Stimulated activated CD8-positive, alpha-beta memory T cell treated with anti-CD3 and anti-CD28 coated beads, Interleukin-4, amount 100 ng/mL, for 1 hour (primary cell): ENCODE measurements at places on chromosomes 7 and 10.

DNA sequence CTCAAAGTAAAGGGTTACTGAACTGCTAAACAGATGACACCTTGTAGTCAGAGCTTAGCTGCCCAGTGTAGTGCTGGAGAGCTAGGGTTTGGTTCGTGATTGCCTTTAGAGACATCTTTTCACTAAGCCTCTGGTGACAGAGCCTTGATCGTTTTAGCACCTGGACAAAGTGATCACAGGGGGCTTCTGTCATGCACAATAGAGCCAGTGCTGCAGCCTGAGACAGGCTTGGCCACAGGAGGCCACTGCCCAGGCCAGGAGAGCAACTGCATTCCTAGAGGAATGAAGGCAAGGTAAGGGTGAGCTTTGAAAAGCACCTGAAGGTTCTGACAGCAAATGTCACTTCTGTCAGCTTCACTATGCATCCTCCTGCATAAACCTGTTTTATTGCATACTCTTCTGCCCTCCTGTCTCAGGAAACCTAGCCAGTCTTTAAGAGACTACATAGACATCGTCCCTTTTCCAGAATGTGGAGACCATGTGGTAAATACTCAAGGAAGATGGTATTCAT, 122.9 kb downstream of the NPY start:
- DNase-seq = no peak

GRCh38 chr7:117285826-117286225, 37.0 kb downstream of the WNT2 start:
- no peak for DNase-seq

- DNase-seq = no peak
Observed at GRCh38 chr10:85979598-85979997, 387.0 kb downstream of the GRID1 start.

- DNase-seq = no peak
Observed at GRCh38 chr7:77827999-77828398, 29.4 kb downstream of the PHTF2 start.

DNA sequence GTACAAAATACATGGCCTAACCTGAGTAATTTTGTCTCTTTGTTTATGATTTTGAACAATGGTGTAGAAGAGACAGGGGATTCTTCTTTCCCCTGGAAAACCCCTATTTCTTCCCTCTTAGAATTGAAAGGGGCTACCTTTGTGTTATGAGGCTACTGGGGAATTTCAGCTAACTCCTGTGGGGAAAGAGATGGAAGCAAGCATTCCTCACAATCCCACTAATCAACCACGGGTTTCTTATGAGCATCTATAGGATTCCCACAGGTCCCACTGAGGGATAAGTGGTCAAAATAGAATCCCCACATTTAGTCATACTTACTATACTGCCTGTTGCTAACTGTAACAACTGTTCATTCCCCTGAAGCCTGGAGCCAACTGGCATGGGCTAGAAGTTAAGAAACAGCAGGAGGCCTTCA, 32.2 kb upstream of the ITGB8 start:
- no peak for DNase-seq

DNA sequence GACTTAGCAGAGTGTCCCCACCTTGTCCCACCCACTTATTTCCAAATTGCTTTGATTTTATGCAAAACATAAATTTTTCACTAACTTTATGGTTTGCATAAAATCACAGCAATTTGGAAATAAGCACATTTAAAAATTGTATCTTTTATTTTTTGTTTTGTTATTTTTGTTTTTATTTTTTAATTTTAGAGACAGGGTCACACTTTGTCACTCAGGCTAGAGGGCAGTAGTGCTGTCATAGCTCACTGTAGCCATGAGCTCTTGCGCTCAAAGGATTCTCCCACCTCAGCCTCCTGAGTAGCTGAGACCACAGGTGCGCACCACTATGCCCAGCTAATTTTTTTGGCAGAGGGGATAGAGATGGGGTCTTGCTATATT, 43.2 kb downstream of the APBB1IP start:
- no peak for DNase-seq

- DNase-seq = no peak
Observed at GRCh38 chr10:120969219-120969645, 118.1 kb downstream of the WDR11 start.

GRCh38 chr10:91422915-91423314, 12.8 kb downstream of the HECTD2 start:
- no peak for DNase-seq

GRCh38 chr7:81573128-81573527, 196.7 kb downstream of the HGF start:
- no peak for DNase-seq

- peak; percentile 33 for DNase-seq
Observed at GRCh38 chr10:112140110-112140970, 43.2 kb downstream of the GPAM start.

DNA sequence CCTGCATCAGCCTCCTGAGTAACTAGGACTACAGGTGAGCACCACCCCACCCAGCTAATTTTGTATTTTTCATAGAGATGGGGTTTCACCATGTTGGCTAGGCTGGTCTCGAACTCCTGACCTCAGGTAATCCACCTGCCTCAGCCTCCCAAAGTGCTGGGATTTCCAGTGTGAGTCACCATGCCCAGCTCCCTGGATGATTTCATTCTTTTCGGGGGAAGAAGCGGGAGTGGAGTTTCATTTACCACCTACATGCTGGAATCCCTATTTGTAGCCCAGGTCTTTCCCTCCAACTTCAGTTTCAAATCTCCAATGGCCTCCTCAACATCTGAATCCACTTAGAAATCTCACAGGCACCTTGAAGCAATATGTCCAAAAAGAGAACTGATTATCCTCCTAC, 2.9 kb upstream of the BTRC start:
- no peak for DNase-seq

DNA sequence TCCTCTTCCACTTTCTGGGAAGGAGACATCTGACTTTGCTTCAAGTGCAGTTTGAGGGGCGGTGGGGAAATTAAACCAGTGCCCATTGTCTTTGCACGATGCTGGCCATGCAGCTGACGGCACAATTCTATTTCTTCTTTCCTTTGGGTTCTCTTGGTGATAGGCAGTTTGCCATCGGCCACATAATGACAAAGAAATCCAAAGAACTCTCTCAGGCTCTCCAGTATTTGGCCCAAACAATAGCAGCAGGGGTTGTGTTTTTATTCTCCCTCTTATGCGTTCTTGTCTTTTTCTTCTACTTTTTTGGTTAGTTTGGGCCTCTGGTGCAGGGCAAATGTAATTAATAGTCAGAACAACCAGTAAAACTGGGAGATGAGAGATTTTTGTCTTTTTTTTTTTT, 147.0 kb downstream of the EMX2 start:
- no peak for DNase-seq

- peak; percentile 79 for DNase-seq
Observed at GRCh38 chr7:140176811-140177702, at the start of gene KDM7A. Gene KDM7A (minus strand): TSS chr7:140176983. CDS start chr7:140176937, 46 bp downstream.

DNA sequence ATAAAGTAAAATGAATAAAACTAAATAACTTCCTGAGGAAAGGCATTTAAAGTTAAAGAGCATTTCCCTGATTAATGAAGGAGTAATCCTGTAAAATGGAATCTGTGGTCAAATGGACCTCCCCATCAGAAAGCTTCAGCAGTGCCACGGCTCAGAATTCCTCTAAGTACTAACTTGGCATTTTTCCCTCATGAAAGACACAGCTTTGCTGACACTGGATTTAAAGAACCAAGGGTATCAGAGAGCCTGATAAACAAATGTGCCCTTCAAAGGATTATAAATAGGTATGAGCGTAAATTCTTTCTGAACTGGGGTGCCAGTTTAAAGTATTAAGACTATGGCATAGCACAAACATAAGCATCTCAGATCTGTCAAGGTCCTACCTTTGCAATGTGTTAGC, 24.2 kb upstream of the RNF148 start:
- DNase-seq = no peak

- no peak for DNase-seq
Observed at GRCh38 chr7:25485026-25485425, 256.7 kb upstream of the NPVF start.

GRCh38 chr10:66819691-66820090, 106.1 kb upstream of the LRRTM3 start:
- no peak for DNase-seq

- no peak for DNase-seq
Observed at GRCh38 chr10:101833466-101833865, 10.1 kb downstream of the KCNIP2 start.

DNA sequence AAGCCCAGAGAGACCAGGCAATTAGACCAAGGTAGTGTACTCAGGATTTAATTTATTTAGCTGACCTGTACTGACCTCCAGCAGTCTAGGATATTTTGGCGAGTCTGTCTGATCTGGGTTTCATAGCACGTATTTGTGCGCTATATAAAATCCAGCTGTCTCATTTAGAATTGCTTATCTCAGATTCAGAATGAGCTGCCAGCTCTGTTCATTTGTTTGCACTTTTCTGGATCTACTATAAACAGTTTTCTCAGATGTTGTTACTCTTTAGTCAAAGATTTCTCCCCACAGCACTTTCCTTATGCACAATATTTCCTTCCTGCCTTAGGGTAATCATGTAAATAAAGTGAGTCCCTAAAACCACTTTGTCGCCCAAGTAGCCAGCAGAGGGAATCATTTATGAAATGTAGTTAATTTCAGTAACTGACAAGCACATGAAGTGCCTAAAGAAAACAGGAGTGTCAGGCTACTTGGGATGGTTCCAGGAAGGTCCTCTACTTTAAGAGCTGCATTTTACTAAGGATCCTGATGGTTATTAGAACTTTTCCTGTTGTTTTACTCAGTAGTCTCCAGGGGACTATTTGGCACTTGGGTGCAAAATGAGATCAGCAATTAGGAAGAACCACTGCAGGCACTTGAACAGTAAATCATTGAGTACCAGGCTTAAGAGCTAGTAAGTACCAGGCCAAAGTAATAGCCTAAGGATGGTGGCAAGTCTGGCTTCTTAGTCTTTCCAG, 226.4 kb downstream of the TWIST1 start:
- no peak for DNase-seq

- no peak for DNase-seq
Observed at GRCh38 chr7:5661942-5662341, 119.5 kb downstream of the RNF216 start.

DNA sequence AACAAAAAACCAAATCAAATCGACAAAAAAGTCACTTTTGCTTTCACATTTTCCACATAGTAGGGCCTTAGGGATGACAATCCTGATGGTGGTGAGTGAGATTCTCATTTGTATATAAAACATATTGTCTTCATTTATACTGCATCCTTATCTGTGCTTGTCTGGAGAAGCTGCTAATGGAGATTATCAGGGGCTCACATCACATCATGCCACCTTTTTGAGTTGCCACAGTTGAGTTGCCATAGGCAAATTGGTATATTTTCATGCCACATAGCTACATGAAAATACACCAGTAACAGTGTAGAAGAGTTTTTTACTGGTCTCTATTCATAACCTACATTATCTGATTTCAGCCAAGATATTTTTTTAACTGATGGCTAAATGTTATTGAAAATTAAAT, 85.3 kb downstream of the CNTNAP2 start:
- DNase-seq = no peak

DNA sequence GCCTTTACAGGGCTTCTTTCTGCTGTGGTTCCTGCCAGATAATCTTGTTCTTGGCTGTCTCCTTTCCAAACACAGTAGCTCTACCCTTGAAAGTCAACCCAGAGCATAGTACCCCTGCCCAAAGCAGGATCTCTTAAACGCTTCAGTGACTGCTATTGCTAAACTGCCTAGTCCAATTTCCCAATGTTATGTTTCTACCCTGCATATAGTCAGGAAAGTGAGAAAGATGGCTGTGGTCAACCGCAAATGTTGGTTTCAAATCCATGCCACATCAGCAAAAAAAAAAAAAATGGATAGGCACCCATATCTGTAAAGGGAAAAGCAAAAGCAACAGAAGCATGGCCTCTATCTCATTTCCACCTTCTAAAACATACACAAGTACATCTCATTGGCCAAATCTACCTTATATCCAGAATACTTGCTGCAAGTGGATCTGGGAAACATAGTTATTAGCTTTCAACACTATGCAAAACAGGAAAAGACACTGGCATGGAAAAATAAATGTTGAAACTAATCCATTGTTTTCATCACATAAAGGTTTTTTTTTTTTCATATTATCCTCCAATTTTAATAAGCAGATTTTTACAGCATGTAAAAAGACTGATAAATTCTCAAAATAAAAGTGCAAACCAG, 59.8 kb downstream of the DNAJC1 start:
- no peak for DNase-seq

DNA sequence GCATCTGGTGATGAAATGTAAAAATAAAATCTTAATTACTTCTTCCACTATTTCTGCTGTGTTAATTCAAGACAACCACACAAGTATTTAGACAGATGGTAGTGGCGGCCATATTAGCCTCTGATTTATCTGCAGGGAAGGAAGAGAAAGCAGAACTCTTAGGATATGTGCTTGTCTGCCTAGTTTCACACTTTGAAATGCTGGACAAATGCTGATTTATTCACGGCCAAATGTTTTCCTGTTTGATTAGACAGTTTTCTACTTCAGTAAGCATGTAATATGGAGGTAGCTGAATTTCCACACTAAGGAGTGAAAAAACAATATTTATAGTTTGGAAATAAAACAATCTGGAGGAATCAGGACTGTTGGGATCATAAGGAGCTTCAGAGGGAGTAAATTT, 158.1 kb downstream of the AGMO start:
- DNase-seq = no peak

GRCh38 chr7:57201021-57201894, 69.0 kb upstream of the ZNF479 start:
- DNase-seq = no peak

- DNase-seq = no peak
Observed at GRCh38 chr7:148276314-148277041, 314.1 kb upstream of the C7orf33 start.

- no peak for DNase-seq
Observed at GRCh38 chr10:130407052-130407451, 270.9 kb downstream of the GLRX3 start.

DNA sequence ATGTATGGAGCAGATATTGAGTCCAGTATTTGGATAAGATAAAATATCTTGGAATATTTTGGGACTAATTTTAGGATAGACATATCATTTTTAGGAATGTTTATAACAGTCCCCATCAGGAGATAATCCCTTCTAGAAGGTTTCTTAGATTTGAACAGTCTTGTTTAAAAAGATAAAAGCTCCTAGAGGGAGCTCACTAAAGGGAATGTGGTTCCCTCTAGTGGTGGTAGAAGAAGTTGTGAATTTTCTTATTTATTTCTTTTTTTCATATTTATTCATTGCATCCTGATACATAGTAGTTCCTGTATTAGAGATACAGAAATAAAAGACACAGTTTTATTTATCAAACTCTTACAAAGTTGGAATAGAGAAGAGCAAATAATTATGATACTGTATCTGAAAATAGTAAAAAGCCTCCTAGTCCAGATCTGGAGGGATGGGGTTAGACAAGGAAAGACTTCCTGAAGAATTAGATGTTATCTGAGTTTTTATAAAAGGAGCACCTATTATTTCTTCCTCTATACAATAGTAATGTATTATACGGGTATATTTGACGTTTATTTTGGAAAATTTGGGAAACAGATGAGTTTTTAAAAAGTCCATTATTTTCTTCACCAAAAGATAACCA, 24.5 kb upstream of the KLF14 start:
- DNase-seq = no peak

GRCh38 chr10:104300002-104300735, 31.2 kb downstream of the GSTO2 start:
- no peak for DNase-seq
